CD4-positive, CD25-positive, alpha-beta regulatory T cell (primary cell): ENCODE measurements at places on chromosomes 16 and 17. TPM values are rescaled to one million over a fixed set of nuclear protein-coding genes. Genes with fewer than 3 reads are reported as not detected.
A peak's percentile ranks its signal among the peaks of the same experiment; 100 is the strongest.

DNA sequence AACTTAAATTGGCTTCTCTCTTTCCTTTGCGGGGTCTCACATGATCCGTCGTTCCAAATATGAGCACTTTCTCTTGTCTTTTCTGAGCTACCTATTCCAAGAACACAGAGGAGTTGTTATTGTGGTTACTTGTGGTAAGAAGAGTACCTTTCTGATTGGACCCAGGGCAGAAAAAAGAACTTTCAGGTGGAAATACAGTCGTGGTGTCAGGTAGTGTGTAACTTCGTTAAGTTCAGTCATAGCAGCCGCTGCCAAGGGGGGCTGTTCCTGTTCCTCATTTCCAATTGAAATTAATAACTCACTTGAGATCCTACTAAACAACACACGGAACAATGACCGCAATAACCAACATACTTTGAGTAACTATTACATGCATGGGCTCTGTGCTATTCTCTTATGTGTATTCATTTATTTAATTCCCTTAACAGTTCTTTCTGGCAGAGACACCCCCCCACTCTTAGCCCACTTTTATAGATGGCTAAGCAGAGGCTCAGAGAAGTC is 681.7 kb downstream of the MAF start:
- no peaks in the 10 kb centered on the region for H3K27me3 ChIP-seq
- no peak for DNase-seq
- no peaks in the 10 kb centered on the region for H3K4me1 ChIP-seq
- no peak overlapping the region for H3K4me3 ChIP-seq

The OR2C1 gene
- total RNA-seq, result not detected

DNA sequence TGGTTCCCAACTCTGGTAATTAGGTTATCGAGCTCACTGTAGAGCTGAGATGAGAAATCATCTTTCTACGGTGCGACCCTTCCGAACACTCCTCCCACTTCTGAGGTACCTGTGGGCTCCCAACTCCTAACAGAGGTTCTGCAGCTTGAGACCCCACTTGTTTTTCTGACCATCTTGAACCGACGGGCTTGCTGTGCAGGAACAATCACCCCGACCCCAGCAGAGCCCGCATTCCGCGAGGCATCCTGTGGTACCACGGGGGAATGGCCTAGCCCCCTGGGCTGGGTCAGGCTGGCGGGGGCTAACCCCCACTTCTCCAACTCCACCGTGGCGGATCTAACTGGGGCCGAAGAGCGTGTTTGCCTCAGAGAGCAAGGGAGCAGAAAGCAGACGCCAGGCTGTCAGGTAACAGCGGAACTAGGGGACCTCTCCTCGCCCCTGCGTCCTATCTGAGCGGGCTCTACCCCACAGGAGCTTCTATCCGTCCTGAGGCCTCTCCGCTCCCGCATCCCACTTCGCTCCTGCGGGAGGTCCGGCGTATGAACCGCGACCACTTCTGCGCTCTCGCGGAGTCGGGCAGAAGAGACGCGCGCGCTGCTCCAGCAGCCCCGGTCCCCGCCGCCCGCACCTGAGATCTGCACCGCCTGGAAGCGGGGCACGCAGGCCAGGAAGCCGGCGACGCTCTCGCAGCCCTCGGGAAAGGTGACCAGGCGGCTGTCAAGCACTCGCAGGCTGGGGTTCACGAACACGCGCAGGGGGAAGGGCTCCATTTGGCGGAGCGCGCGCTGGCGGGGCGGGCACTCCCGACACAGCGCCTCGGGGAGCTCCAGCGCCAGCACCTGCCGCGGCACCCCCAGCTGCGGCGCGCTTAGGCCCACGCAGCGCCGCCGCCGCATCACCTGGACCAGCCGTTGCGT is 761 bp downstream of the PDF start:
- no peak for DNase-seq
- H3K4me3 ChIP-seq, result peak overlapping the region; percentile 53
- peaks cover 39% of the 10 kb centered on the region for H3K36me3 ChIP-seq
- H3K4me1 ChIP-seq, result peaks cover 48% of the 10 kb centered on the region
- H3K27ac ChIP-seq, result peak overlapping the region; percentile 81

The GCSH gene
- total RNA-seq, result 3.4 TPM

- no peaks in the 10 kb centered on the region for H3K27me3 ChIP-seq
- no peaks in the 10 kb centered on the region for H3K4me1 ChIP-seq
- no peak for DNase-seq
- no peak overlapping the region for H3K4me3 ChIP-seq
- H3K36me3 ChIP-seq, result no peaks in the 10 kb centered on the region
Observed at GRCh38 chr17:11608396-11608795, 10.1 kb downstream of the DNAH9 start.

DNA sequence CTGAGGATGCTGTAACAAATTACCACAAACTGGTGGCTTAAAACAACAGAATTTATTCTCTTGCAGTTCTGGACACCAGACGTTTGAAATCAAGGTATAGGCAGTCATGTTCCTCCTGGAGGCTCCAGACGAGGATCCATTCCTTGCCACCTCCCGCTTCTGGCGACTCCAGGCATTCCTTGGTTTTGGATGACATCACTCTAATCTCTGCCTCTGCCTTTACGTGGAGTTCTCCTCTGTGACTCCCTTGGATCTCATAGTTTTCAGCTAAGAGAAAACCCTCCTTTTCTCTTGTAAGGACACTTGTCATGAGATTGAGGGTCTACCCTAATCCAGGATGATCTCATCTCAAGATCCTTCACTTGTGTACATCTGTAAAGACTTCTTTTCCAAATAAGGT is 31.4 kb upstream of the HS3ST3B1 start:
- H3K27me3 ChIP-seq, result peaks cover 6% of the 10 kb centered on the region
- H3K36me3 ChIP-seq, result no peaks in the 10 kb centered on the region
- H3K4me1 ChIP-seq, result no peaks in the 10 kb centered on the region
- no peak for DNase-seq
- H3K27ac ChIP-seq, result no peak overlapping the region

The MT1F gene
- total RNA-seq, result 6.8 TPM

The C16orf89 gene
- total RNA-seq, result not detected

- no peak overlapping the region for H3K4me3 ChIP-seq
- DNase-seq, result no peak
- H3K27me3 ChIP-seq, result no peaks in the 10 kb centered on the region
- no peaks in the 10 kb centered on the region for H3K4me1 ChIP-seq
- H3K27ac ChIP-seq, result no peak overlapping the region
Observed at GRCh38 chr17:4444782-4445473, 11.2 kb downstream of the SPNS3 start.

DNA sequence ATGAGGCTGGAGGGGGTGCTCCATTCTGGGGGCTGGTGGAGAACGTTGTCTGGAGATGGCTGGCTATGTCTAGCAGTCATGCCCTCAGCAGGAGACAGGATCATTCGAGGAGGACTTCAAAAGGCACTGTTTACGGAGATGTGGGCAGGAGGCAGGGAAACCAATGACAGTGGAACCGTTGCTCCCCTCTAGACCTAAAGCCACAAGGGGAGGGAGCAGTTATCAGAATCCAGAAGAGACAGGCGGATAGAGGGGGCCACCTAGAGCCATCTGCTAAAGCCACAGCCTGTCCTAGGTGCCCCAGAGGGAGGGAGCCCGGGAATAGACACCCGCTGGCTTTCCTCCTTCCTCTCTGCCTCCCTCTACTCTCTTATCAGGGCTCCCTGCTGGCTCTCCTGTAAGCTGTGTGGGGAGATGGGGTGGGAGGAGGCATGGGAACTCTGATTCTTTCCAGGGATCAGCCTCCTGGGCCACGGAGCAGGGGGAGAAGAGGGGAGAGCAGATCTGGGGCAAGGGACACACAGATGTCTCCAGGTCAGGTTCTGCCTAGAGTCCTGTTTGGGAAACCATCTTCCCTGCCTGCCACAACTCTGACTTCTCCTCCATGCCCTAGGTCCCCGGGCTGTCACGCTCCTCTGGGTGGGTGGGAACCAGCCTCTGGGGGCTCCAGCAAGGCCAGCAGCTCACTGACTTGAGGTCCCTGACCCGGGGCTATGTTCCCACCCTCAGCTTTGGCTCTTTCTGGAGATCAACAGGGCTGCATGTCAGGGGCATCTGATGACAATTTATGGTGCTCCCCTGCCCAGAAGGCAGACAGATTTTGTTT is 42.3 kb downstream of the IRX3 start:
- H3K27me3 ChIP-seq, result no peaks in the 10 kb centered on the region
- no peak for DNase-seq
- H3K27ac ChIP-seq, result no peak overlapping the region
- H3K4me3 ChIP-seq, result no peak overlapping the region
- no peaks in the 10 kb centered on the region for H3K4me1 ChIP-seq
- H3K36me3 ChIP-seq, result no peaks in the 10 kb centered on the region

The DNAAF1 gene
- total RNA-seq, result 0.27 TPM

The ABCA8 gene
- not detected for total RNA-seq

- no peak overlapping the region for H3K27ac ChIP-seq
- H3K4me3 ChIP-seq, result no peak overlapping the region
- no peaks in the 10 kb centered on the region for H3K36me3 ChIP-seq
- DNase-seq, result no peak
- no peaks in the 10 kb centered on the region for H3K4me1 ChIP-seq
Observed at GRCh38 chr16:59540621-59541020, 806.5 kb upstream of the GOT2 start.

The TRIM72 gene
- total RNA-seq, result 0.20 TPM

DNA sequence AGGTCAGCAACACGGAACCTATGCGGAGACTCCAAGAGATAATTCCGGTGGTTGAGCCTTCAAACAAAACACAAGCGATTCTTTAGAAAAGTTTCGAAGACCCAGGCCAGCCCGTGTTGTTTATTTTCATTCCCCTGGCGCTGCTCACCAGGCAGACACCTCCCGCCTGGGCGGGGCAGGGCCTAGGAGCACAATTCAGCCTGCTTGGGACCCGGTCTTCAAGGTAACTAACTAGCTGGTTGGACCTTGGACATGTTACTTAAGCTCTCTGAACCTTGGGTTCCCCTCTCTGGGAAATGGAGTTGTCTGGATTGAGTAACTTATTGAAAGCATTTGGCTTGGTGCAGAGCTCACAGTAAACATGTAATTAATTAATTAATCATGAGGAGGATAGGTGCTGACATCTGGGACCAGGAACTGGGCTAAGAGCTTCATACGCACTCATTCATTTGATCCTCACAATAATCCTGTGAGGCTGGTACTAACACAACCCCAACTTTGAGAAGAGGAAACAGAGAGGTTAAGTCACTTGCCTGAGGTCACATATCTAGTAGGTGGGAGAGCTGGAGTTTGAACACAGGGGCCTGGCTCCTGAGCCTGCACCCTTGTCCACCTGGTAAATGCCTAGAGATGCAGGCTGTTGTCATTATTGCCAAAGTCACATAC is 125.3 kb upstream of the SMURF2 start:
- H3K27ac ChIP-seq, result no peak overlapping the region
- H3K27me3 ChIP-seq, result no peaks in the 10 kb centered on the region
- peaks cover 21% of the 10 kb centered on the region for H3K36me3 ChIP-seq
- no peaks in the 10 kb centered on the region for H3K4me1 ChIP-seq
- no peak overlapping the region for H3K4me3 ChIP-seq

The MYH8 gene
- total RNA-seq, result not detected

The ZCCHC14 gene
- total RNA-seq, result 33.7 TPM

GRCh38 chr17:79325709-79326430 is 251.2 kb downstream of the ENGASE start:
- H3K4me1 ChIP-seq, result no peaks in the 10 kb centered on the region
- no peak overlapping the region for H3K27ac ChIP-seq
- H3K36me3 ChIP-seq, result no peaks in the 10 kb centered on the region

The CMTM3 gene
- total RNA-seq, result 83.1 TPM

DNA sequence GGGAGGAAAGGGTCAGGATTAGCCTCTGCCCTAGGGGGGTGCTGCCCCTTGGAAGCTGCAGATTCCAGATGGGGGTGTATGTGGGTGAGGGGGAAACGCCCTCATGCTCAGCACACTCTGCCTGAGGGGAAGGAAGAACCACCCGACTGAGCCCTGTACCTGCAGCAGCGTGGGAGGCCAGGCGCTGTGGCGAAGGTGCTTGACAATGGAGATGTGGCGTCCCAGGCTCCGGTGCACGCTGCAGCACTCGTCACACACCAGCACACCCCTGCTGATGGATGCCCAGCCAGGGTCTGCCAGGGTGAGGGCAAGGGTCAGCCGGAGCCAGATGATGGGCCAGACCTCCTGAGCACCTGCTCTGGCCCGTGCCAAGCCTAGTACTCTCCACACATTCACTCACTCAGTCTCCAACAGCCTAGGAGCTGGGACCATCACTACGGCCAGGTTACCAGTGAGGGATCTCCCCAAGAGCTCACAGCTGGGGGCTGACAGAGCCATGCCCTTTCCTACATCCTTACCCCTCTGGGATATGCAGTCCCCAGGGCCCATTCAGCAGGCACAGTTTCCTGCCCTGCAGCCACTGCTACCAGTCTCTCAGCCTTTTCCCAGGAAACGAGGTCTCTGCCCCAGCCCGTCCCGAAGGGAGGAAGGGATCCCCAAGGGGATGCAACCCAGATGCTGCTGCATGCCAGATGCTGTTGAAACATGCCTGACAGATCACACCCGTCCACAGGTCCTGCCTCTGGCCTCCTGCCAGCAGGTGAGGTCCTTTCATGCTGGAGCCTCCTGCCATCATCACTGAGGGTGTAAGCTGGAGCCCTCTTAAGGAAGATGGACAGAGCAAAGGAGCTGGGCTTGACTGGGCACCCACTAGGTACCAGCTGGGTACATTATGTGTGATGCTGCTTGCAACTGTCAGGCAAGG is 5.9 kb downstream of the GIT1 start:
- no peaks in the 10 kb centered on the region for H3K27me3 ChIP-seq
- H3K4me1 ChIP-seq, result peaks cover 47% of the 10 kb centered on the region
- peaks cover 18% of the 10 kb centered on the region for H3K36me3 ChIP-seq
- no peak overlapping the region for H3K27ac ChIP-seq
- DNase-seq, result no peak

The VPS35 gene
- 34.1 TPM for total RNA-seq

- H3K27ac ChIP-seq, result peak overlapping the region; percentile 47
- H3K36me3 ChIP-seq, result peaks cover 2% of the 10 kb centered on the region
- no peak for DNase-seq
Observed at GRCh38 chr16:88777471-88778270, 7.3 kb downstream of the PIEZO1 start.

The CD300C gene
- total RNA-seq, result not detected

DNA sequence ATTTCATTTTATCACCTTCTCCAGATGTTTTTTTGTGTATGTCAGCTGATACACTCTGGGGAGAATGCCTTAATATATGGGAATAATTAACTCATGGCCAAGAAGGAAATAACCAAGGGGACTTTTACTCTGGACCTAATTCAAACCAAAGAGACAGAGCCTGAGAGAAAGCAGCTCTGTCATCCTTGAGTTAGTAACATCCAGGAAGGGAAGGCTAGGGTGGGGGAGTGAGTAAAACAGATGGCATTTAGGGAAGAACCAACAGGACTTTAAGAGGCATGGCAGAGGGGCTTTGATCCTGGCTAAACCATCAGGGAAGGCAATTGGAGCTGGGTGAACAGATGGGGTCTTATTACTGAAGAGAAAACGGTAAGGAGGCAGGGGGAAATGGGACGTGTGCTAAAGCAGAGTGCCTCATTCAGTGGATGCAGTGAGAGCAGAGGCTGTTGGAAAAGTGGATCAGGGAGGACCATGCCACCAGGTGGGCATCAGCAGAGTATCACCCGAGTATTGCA is 2.5 kb upstream of the SMPD3 start:
- no peak overlapping the region for H3K4me3 ChIP-seq
- no peaks in the 10 kb centered on the region for H3K36me3 ChIP-seq
- DNase-seq, result no peak
- peaks cover 3% of the 10 kb centered on the region for H3K27me3 ChIP-seq
- no peak overlapping the region for H3K27ac ChIP-seq
- H3K4me1 ChIP-seq, result peaks cover 29% of the 10 kb centered on the region
